ENCODE measurements at places on chromosomes 6 and 20. TPM values are rescaled to one million over a fixed set of nuclear protein-coding genes. Genes with fewer than 3 reads are reported as not detected.

GRCh38 chr20:16236589-16237241 is 336.5 kb downstream of the KIF16B start:
- no peak for DNase-seq

DNA sequence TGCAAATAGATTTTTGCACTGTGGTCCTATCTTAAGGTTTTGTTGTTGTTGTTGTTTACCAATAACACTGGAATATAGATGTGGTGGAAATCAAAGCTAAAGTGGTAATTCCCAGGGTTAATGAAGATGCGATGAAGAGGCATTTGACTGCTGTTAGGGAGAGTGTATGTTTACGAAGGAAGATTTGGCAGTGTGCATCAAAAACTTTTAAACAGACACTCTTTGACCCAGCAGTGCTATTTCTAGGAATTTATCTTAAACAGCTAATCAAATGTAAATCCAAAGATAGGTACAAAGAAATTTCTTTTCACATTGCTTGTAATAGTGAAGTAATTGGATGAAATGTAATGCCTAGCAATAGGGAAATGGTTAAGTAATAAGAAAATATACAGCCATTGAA is 34.0 kb downstream of the KDM1B start:
- DNase-seq: no peak

GRCh38 chr6:142878407-142878806 is 66.6 kb downstream of the HIVEP2 start:
- peak; percentile 33 for DNase-seq

DEFB125 gene
- not detected for total RNA-seq

DNA sequence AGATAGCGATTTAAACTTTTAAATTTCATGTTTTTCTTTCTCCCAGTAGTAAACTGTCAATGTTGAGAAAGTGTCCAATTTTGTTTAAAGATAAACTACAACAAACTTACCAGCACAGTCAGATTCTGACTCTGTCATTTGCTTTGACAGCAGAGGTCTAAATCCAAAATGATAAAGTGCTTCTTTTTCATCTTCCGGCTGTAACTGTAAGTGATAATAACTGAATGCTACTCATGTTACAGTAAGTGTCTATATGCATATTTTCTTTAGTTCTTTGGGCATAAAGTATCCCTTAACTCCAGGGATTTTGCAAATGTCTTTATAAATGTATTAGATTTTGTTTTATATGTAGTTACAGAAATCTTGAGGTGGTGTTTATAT is 610.4 kb downstream of the RFPL4B start:
- no peak for DNase-seq
